ENCODE measurements at places on chromosomes 5 and 9.

DNA sequence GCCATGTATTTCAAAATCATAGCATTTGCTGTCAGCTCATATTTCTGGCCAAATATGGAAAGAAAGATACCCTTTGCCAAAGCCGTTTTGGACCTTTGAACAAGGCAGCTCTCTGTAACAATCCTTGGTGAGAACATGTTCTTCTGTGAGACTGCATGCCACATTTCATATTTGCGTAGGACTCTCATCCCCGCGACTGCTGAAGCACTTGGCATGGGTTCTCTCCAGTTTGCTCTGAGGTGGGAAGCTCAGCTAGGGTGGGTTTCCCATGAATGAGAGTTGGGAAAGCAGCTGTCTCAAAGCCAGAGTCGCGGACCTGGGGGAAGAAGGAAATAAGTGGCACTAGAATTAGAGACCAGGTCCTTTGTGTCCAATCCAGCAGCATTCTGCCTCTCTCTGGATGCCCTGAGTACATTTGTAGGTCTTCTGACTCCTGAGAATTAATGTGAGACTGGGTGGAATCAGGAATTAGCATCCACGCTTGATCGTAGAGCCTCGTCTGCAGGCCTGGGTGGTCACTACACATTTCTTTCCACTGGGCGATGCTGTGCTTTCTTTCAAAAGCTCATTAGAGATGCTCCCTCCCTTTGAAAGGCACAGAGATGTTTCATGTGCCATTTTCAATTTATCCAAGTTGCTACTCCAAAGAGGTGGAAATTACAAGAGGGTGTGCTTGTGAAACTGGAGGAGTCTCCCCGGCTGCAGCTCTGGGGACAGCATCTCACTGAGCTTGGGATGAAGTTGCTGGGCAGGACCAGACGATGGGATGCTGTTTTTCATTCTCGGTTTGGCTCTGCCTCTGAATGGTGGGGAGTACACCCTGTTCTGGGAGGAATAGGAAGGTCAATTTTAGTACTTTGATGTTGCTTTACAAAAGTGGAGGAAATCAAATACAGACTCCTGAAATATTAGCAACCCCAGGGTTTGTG, 197.2 kb downstream of the GADD45G start:
- no peak for DNase-seq

DNA sequence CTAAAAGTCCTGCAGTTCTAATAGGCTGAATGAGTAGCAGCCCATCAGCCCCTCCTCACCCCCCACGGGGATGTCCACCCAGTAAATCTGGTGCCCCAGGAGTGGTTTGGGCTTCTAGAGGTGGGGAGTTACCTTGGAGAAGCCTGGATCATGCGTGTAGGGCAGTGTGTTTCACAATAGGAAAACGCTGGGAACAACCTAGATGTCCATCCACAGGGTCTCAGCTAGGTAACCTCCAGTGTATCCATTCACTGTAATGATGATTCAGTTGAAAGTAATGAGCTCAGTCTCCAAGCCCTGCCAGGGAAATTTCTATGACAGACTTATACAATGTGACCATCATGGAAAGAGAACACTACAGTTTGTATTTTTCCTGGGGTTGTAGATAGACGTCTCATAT, 51.8 kb downstream of the NDST1 start:
- DNase-seq: no peak

GRCh38 chr9:129888293-129889121, 53.2 kb downstream of the USP20 start:
- DNase-seq: peak; percentile 82

- DNase-seq: no peak
Measured at GRCh38 chr5:8650186-8650585, 781.2 kb downstream of the MTRR start.

- DNase-seq: peak; percentile 3
Measured at GRCh38 chr5:138212828-138213160, 329 bp downstream of the CDC23 start.

DNA sequence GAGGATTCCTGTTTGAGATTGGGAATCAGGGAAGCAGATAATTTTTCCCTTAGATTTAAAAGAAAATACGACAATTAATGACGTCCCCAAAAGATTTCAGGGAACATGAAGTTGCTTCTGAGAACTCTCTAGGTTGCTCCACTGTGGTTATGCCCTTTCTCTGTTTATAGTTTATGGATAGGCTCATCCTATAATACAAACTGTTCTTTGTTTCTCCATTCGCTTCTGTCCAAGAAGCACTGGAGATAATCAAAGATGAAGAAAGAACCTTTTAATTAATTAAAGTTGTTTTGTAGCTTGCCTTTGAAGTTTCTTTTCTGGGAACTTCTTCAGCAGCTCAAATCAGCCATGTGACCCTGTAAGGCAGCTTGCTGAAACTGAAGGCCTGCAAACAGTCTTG, 87.5 kb downstream of the CHSY3 start:
- DNase-seq: no peak

DNA sequence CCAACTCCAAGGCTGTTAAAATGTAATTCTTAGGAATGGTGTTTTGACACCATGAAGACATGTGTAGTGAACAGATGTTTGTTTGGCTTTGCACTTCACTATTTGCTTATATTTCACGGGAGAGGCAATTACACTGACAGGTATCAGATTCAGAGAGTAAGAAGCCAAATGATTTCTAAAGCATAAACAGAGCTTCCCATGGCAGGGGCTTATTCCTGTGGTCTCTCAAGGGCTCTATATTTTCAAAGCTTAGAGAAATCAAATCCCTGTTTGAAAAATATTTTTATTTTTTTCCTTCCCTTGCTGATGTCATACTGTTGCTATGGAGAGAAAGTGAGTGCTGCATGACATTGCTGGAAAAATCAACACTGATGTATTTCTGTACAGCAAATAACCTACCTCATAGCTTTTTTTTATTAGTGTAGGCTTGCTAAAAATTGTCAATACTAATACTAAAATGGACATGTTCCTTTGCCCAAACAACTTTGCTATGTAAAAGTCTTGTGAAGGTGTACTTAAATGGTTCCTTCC, 161.4 kb downstream of the GIN1 start:
- no peak for DNase-seq

GRCh38 chr5:81359108-81359507, 34.8 kb downstream of the ACOT12 start:
- no peak for DNase-seq

- DNase-seq: no peak
Measured at GRCh38 chr9:123776708-123777537, 153.0 kb downstream of the DENND1A start.

GRCh38 chr5:93519740-93520139, 61.3 kb downstream of the NR2F1-AS1 start:
- DNase-seq: no peak

DNA sequence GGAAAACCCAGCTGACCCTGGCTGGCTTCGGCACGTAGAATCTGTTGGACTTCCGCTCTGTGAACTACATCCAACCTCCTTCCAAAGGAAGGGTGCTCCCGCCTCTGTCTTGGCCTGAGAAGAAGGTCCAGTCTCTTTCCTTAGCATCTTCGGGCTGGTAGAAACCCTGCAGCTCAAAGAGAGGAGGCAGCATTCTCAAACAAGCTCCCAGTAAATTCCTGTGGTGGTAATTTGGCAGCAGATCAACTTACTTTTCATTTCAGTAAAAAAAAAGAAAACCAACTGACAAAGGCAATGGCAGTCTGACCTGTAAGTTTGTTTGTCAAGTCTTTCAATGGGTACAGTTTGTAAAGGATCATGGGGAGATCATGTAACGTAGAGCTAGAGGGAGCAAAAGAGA, 176.7 kb downstream of the MED10 start:
- no peak for DNase-seq

- no peak for DNase-seq
Measured at GRCh38 chr5:6721442-6721841, 8.2 kb downstream of the TENT4A start.

All from inflammatory macrophage treated with lipopolysaccharide for 4 hours (primary cell).